Activated CD4-positive, alpha-beta T cell treated with anti-CD3 and anti-CD28 coated beads for 36 hours (primary cell): ENCODE measurements at places on chromosomes 16 and 17. TPM values are rescaled to one million over a fixed set of nuclear protein-coding genes. Genes with fewer than 3 reads are reported as not detected.

DNA sequence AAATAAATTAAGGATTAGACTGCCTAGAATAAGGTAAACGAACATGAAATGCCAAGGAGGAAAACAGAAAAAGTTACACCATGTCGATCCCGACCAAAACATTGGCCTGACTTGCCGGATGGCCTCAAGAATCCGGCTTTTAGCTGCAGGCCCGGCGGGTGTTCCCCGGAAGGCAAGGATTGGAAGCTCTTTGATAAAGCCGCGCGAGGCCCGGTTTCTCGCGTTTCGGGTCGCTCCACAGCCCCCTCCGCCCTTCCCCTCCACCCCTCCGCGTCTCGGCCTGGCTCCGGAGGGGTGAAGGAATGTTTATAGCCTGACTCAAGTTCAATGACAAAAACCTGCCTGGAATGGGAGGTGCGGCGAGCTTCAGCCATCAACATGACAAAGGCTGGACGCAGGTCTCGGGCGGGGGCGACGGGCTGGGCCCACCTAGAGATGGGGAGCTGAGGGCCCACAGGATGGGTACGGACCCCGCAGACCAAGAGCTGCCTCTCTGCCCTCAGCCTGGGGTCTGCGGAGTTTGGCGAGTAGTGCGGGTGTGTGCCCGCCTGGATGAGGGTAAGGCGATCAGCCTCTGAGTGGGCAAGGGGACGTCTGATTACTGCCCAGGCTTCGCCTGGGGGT is 2.6 kb downstream of the PRAC1 start:
- peaks cover 75% of the 10 kb centered on the region for H3K27me3 ChIP-seq
- H3K27ac ChIP-seq, result no peak overlapping the region
- H3K36me3 ChIP-seq, result peaks cover 3% of the 10 kb centered on the region
- peaks cover 31% of the 10 kb centered on the region for H3K4me1 ChIP-seq

- H3K4me1 ChIP-seq, result peaks cover 9% of the 10 kb centered on the region
- DNase-seq, result no peak
- no peaks in the 10 kb centered on the region for H3K27me3 ChIP-seq
- H3K36me3 ChIP-seq, result peaks cover 11% of the 10 kb centered on the region
- no peak overlapping the region for H3K27ac ChIP-seq
Measured at GRCh38 chr17:59804901-59805465, 87.8 kb downstream of the TUBD1 start.

GRCh38 chr17:72529386-72529785 is 408.6 kb downstream of the SOX9 start:
- no peaks in the 10 kb centered on the region for H3K4me1 ChIP-seq
- H3K27ac ChIP-seq, result no peak overlapping the region
- no peaks in the 10 kb centered on the region for H3K36me3 ChIP-seq

DNA sequence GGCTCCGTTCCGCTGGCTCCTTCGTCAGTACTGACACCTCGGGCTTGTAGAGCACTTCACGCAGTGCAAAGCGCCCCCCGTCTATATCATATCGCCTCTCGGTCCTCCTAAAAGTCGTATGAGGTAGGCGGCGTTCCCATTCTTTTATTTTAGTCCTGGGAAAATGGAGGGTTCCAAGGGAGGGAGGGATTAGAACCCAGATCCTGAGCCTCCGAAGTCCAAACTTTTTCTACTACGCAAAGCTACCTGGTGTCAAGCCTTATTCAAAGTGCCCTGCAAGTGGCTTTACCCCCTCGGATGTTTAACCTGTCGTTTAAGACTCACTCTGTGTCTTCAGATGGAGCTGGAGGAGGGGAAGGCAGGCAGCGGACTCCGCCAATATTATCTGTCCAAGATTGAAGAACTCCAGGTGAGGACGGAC is 348 bp upstream of the FTSJ3 start:
- H3K4me1 ChIP-seq, result peaks cover 69% of the 10 kb centered on the region
- no peak for DNase-seq
- peak overlapping the region; percentile 88 for H3K4me3 ChIP-seq

DNA sequence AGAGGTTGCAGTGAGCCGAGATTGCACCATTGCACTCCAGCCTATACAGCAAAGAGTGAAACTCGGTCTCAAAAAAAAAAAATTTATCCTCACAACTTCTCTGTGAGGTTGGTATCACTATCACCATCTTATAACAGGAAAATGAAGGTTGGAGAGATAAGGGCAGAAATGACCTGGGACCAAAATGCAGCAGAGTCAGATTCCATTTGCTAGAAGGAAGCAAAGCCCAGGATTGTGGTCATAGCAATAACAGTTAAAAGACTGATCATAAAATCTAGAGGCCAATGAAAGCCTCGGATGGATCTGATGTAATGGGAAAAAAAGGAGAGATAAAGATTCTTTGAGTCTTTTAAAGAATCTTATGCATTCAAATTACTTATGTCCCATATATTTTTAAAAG is 69.6 kb upstream of the TEKT1 start:
- H3K36me3 ChIP-seq, result peaks cover 2% of the 10 kb centered on the region
- no peak overlapping the region for H3K27ac ChIP-seq
- no peaks in the 10 kb centered on the region for H3K4me1 ChIP-seq
- H3K27me3 ChIP-seq, result peaks cover 11% of the 10 kb centered on the region
- no peak overlapping the region for H3K4me3 ChIP-seq
- no peak for DNase-seq

DNA sequence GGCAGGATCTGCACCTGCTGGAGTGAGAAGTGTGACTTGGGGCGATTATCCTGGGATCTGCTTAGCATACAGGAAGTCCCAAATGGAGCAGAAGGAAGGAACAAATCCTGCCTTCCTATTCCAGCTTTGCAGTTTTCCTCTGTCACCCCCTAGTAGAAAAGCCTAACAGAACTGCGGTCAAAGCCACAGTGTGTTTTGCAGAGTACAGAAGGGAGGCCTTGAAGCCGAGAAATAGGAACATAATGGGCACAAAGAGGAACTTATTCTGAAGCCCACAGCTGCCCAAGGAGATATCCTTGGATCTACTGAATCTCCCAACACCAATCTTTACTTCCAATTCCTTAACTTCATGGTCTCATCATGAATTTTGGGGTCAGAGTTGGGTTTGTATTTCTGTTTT is 8.5 kb downstream of the KRTAP1-5 start:
- no peak overlapping the region for H3K4me3 ChIP-seq
- H3K27me3 ChIP-seq, result peaks cover 4% of the 10 kb centered on the region

GRCh38 chr17:71855010-71855409 is 265.8 kb upstream of the SOX9 start:
- no peak overlapping the region for H3K27ac ChIP-seq
- no peak overlapping the region for H3K4me3 ChIP-seq
- H3K27me3 ChIP-seq, result no peaks in the 10 kb centered on the region
- no peaks in the 10 kb centered on the region for H3K36me3 ChIP-seq
- H3K4me1 ChIP-seq, result no peaks in the 10 kb centered on the region
- no peak for DNase-seq

- no peaks in the 10 kb centered on the region for H3K4me1 ChIP-seq
- H3K36me3 ChIP-seq, result no peaks in the 10 kb centered on the region
- DNase-seq, result no peak
- no peak overlapping the region for H3K4me3 ChIP-seq
Measured at GRCh38 chr17:70658317-70658716, 489.0 kb downstream of the KCNJ2 start.

GRCh38 chr16:24825696-24826095 is 20.1 kb upstream of the SLC5A11 start:
- DNase-seq, result no peak
- no peak overlapping the region for H3K4me3 ChIP-seq
- H3K36me3 ChIP-seq, result peaks cover 38% of the 10 kb centered on the region
- no peaks in the 10 kb centered on the region for H3K4me1 ChIP-seq
- H3K27me3 ChIP-seq, result no peaks in the 10 kb centered on the region

- H3K4me1 ChIP-seq, result no peaks in the 10 kb centered on the region
- H3K27ac ChIP-seq, result no peak overlapping the region
- peaks cover 67% of the 10 kb centered on the region for H3K36me3 ChIP-seq
- no peak overlapping the region for H3K4me3 ChIP-seq
Measured at GRCh38 chr17:41907185-41907556, 11.6 kb downstream of the ACLY start.

Gene IL34
- total RNA-seq, result not detected
